Activated T-cell treated with anti-CD3 and anti-CD28 coated beads, Interleukin-2, amount 50 U/mL, for 24 hours (primary cell): ENCODE measurements at places on chromosomes 12 and 14.

DNA sequence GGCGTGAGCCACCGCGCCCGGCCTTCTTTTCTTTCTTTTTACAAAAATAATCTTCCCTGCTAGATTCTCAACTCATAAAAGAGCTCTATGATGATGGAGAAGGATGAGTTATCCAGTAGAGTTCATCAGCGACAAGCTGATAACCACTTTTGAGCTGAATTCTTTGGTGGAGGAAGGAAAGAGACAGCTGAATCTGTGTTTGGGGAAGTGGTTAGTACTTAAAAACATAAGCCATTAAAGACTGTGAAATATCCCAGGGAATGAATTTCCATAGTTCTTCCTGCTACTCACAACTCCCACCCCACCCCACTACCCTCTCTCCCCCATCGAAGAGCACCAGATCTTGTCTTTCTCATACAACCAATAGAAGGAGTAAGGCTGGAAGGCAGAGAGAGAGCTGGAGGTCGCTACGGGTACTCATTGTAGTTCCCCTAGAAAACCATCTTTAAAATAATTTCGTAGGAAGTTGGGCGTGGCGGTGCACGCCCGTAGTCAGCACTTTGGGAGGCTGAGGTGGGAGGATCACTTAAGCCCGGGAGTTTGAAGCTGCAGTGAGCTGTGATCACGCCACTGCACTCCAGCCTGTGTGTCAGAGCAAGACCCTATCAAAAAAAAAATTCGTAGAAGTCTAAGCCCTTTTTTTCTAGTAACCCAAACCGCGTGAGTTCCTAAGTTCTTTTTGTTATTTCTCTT is 647 bp upstream of the ESPL1 start:
- peak; percentile 52 for DNase-seq

GRCh38 chr12:54935235-54935951 is 49.2 kb downstream of the TESPA1 start:
- DNase-seq = peak; percentile 69

GRCh38 chr12:124658302-124658701 is 90.9 kb upstream of the NCOR2 start:
- no peak for DNase-seq

DNA sequence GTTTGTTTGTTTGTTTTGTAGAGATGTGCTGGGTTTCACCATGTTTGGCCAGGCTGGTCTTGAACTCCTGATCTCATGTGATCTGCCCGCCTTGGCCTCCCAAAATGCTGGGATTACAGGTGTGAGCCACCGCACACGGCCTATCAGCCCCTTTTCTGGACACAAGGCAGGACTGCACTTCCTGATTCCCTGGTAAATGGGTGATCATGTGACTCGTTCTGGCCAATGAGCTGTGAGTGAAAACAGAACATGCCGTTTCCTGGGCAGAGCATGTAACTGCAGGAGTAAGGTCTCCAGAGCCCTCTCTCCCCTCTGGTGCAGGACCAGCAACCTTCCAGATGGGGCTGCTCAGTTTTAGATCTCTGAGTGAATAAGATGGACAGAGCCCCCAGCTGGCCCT is 92.7 kb downstream of the ITPK1 start:
- DNase-seq = no peak

DNA sequence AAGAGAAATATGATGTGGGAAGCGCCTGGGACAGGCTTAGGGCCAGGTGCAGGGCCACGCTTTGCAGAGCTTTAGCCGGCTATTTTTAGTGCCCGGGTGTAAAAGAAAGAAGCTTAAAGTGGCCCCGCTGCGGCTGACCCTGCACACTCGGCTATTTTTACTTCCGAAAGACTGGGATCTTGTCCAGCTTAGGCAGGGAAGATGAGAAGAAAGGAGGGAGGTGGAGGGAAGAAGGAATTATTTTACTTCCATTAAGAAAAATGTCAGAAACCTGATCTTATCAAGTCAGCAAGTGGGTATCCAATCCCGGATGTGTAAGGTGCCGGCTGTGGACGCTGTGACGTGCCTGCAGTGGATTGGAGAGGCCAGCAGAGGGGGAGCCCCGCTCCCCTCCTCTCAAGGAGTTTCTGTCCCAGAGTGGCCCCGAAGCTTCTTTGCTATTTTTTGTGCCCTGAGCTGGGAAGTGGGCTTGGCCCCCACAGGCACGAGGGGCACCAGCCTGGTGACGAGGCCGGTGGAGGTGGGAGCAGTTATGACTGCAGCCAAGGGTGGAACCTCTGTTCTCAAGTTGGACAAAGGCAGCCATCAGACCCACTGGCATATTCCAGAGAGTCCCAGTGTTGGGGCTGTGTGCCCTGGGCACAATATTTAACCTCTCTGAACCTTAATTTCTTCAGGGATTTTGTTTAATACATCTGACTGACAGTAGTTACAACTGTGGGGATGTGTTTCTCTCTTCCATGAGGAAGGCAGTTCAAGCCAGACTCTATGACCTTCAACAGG is 97.7 kb downstream of the ESRRB start:
- no peak for DNase-seq

DNA sequence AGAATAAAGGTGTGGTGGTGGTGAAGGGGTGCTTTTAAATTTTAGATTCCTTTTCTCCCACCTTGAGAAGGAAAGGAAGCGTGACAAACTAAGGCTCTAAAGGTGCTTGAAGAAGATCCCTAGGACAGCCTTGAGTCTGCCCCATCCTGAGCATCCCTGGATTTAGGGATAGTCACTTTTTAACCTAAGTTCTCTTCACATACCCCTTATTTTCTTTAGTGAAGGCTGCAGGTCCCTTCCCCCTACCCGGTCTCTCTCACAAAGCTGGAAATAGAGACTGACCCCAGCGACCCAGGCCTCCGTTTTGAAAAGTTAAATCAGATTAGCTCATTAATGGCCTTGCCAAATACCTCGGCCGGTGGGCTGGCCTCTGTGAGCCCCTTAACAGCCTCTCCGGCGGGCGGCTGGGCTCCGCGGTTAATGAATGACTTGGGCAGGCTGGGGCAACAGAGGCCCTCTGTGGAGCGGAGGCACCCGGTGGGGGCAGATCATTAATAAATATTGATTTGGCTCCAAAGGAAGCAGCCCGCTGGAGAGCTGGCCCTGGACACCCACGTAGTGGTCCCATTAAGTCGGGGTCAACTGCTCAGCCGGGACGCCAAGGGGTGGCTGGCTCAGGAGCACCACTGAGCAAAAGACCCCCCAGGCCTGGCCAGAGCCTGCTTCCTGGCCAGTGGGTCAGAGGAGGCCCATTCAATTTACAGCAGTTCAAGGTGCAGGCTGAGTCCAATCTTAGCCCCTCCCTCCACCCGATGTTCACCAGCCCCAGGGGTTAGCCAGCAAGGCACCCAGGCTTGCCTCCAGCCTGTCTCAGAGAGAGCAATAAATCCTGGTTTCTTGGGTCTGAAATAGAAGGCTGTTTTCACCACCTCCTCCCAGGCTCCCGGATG is 31.8 kb downstream of the PAH start:
- DNase-seq = no peak

DNA sequence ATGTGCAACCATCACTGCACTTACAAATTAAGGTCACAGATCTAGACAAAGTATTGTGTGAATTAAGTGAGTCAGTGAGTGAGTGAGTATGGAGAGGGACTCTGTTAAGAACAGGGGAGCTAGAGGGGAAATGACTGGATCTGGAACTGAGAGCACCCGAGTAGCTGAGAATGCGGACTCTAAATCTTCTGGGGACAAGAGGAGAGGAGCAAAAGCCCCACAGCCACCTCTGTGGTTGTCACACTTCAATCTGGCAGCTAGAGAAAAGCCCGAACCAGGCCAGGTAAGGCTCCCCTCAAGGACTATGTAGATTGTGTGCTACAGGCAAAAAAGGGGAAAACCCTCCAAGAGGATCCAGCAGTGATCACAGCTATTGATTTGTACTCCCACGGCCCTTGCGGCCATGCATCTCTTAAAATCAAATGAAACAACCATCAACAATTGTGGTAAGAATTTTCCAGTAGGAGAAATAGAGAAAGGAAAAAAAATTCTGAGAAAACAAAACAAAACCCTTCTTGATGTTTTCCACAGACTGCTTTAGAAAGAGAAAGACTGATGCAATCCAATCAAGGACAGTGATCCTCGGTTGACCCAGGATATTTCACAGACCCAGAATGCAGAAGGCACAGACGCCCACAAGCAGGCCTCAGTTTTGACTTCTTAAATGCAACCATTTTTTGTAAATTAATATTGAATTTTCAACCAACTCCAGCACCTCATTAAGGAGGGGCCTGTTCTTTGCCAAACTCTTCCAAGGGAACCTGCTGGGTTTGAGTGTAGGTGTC is 109.6 kb downstream of the SLC38A6 start:
- no peak for DNase-seq

DNA sequence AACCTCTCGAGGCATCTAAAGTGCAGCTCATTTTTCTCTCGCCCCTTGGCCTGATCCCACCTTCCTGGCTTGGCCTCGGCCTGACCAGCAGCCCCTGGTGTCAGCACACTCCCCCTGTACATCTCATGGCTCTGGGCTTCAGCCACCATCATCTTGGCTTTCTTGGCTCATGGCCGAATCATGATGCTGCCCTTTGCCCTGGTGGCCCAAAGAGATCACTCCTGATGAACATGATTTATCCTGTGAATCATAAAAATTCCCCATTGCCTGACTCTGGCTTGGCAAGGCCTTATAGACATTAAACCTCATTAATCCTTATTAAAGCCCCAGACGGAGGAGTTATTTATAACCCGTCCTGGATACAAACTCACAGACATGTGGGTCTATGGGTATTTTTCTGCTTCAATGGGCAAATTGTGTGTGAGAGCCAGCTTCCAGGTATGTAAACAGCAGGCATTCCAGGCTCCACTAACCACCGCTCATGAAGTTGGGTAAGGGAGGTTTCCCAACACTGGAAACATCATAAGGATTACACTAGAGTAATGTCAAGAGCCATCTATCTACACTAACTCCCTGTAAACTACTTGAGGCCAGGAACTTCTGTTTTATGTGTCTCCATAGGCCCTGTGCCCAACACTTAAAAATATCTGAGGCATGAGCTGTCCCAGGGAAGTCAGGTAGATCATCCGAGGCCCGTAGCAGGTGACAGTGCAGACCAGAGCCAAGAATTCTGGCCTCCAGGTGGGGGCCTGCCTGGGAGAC is 171.2 kb downstream of the TTC8 start:
- no peak for DNase-seq

- DNase-seq = no peak
Measured at GRCh38 chr12:88573583-88573982, 6.7 kb downstream of the KITLG start.

GRCh38 chr14:89417091-89417464 is at the start of gene FOXN3:
Gene FOXN3, minus strand, starts transcription at chr14:89417233. Its CDS starts 4,757 bp downstream, at chr14:89412476.
- peak; percentile 88 for DNase-seq

DNA sequence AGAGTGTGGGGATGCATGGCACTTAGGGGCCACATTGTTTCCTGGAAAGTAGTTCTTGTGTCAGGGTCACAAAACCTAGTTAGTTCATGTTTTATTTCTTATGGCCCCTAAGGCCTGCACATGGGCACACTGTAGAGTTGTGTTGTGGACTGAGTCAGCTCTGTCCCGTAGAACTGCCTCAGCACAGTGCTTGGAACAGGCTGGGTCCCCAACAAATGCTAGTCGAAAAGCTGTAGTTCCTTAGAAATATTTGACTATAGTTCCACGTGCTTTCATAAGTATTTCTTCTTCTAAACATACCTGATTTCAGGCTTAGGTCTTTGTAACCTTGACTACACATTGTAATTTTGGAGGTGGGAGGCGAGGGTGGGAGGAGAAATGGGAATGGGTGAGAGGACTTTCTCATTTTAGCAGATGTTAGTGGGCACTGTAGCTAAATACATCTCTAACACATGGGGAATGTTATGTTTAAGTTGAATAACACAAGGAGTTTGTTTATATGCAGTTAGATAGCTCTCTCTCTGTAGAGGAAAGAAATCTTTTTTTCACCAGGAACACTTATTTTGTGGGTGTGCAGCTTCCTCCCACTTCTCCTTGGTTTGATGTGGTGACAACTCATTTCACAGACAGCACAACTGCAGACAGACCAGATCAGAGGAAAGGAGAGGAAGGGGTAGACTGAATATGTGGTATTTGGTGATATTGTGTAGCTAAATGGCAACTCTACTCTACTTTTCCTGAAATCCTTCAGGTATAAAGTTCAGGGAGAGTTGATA is 39.5 kb upstream of the DACT1 start:
- DNase-seq = no peak

GRCh38 chr12:58248599-58248998 is 307.2 kb downstream of the ATP23 start:
- no peak for DNase-seq

GRCh38 chr14:93927800-93928145 is 629 bp downstream of the FAM181A start:
- DNase-seq = no peak

DNA sequence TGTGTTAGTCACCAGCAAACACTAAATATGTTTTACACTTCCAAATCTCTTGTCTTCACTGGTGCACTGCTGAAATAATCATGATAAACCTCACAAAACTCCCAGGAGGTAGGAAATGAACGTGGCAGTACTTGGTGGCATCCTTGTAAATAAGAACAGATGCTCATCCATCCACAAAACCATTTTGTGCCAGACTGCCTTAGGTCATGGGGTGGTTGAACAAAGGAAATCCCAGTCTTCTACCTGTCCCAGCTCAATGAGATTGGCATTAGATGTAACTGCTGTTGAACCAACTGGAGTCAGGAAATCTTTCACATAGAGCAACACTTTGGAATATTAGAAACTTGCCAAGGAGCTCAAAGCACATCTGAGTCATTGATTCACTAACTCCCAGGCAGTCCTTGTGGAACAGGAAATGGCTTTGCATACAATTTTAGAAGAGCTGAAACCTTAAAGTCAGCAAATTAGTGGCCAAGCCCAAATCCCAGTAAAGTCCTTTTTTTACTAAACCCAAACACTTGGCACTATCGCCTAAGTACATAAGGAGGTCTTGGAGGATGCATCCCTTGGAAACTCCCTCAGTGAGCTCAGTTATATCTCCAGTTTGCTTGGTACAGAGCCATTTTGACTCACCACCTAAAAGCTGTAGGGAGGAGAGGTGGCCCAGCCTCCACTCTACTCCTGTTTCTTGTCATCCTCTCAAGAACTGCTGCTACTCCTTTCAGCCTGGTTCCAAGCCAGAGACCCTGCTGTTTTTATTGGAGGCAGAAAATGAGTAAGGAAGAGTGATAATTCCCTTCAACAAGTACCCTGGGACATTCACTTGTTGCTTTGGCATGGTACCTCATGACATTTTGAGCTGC is 208.0 kb downstream of the NOVA1 start:
- no peak for DNase-seq

- no peak for DNase-seq
Measured at GRCh38 chr14:88248606-88249005, 74.5 kb downstream of the KCNK10 start.

- DNase-seq = no peak
Measured at GRCh38 chr12:107450541-107450940, 235.1 kb upstream of the PWP1 start.

DNA sequence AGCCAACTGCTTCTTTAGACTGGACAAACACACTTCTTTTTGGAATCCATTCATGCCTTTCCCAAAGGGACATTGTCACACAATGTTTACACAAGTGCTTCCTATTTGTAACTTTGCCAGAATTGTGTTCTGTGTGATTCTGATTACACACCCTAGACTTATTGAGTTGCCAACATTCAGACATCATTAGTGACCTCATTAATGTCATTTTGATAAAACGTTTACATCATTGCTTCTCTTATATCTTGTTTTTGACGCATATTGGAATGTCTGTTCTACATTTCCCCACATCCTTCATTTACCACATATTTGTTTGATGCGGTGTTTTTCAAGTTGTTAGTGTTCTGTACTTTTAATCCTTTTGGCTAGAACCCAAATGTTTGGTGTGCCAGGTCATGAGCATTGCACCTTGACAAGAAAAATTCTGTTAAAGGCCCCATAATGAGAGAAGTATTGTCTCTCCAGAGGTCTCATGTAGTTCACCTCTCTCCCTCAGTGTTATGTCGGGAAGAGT is 305.5 kb downstream of the AEBP2 start:
- DNase-seq = no peak

- no peak for DNase-seq
Measured at GRCh38 chr14:90427848-90428426, 31.1 kb downstream of the CALM1 start.
